Stimulated activated CD8-positive, alpha-beta memory T cell treated with anti-CD3 and anti-CD28 coated beads, Interleukin-4, amount 100 ng/mL, for 48 hours (primary cell): ENCODE measurements at places on chromosomes 4 and X.

- DNase-seq = no peak
These were observed 15.1 kb upstream of the AFF1 start for GRCh38 chr4:86919561-86920223.

DNA sequence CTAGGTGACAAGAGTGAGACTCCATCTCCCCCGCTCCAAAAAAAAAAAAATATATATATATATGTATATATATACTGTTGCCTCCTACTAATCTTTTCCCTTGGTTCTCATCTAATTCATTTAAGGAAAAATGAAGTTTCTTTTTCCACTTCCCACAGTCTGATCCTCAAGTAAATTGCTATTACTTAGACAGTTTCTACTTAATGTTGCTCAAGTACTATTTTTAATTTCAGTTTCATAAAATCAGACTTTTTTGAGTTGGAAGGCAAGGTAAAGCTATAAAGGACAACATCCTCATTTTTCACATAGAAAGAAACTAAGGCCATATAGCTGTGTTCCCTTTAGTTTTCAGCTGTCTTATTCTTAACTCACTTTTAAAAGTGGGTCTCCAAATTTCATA lies 5.8 kb downstream of the RXFP1 start:
- no peak for DNase-seq

- DNase-seq = no peak
These were observed 41.5 kb downstream of the RAB40AL start for GRCh38 chrX:102978594-102978993.

GRCh38 chr4:186981161-186981560 lies 257.5 kb upstream of the FAT1 start:
- no peak for DNase-seq

DNA sequence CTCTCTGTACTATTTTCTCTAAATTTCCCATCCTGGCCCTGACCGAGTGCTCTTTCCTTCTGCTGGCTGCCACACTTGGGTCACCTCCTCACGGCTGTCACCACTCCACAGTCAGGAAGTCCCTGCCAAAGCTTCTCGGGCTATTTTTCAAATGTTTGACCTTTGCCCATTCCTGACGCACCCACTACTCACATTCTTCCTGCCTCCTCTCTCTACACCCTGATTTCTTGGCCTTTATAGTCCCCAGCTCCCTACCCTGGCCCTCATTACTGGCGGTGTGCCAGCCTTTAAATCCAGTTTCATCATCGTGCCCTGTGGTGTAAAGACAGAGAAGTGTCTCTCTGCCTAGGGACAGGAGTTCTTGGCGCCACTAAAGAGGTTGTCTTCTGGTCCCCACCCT lies 46.4 kb upstream of the GATB start:
- no peak for DNase-seq

GRCh38 chr4:36152735-36153134 lies 91.6 kb downstream of the ARAP2 start:
- no peak for DNase-seq

GRCh38 chr4:100314057-100314456 lies 123.8 kb upstream of the DDIT4L start:
- no peak for DNase-seq

GRCh38 chrX:71184803-71185495 lies 38.1 kb upstream of the GJB1 start:
- DNase-seq = no peak

DNA sequence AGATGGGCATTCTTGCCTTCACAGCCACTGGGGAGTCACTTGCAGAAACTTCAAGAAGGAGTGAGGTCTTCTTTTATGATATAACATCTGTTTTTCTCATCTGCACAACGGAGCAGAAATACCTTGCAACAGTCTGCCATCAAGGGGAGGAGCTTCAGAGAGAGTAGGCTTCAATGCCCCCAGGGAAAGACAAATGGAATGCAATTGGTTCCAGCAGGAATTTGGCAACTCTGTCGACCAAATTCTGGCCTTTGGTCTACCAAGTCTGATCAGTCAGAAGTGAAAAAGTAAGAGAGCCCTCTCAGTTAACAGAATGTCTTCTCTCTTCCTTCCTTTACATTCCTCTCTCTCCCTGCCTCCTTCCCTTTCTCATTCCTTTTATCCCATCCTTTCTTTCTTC lies 229.3 kb downstream of the IDS start:
- no peak for DNase-seq
